ENCODE measurements at places on chromosomes 12 and 14.

- no peak for DNase-seq
Measured at GRCh38 chr12:125137766-125138344, 72.6 kb downstream of the AACS start.

DNA sequence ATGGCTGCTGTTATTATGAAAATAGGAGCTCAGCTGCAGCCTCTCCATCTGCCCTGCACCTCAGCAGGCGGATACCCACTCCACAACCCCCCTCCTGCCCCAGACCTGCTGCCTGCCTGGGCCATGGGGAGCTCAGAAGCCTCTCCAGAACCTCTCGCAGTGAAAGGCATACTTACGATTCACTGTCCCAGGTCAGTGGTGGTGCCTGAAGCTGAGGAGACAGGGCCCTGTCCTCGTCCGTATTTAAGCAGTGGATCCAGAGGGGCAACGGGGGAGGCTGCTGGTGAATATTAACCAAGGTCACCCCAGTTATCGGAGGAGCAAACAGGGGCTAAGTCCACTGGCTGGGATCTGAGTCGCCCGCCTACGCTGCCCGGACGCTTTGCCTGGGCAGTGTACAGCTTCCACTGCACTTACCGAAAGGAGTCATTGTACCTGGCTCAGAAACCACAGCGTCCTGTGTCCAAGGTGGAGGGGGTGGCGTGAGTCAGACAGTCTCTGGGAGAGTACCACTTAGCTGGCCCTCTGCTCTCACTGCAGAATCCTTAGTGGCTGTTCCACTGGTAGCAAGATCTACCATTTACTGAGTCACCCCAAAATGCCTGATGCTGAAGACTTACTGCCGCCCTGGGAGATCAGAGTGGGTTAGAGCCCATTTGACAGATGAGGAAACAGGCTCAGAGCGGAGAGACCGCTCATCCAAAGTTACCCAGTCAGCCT, at the start of gene SERPINA1:
SERPINA1 (minus strand) TSS at position 219 of the 720 bp plus-strand sequence. CDS start 5,365 bp downstream, outside the sequence.
- peak; percentile 77 for DNase-seq

- peak; percentile 71 for DNase-seq
Measured at GRCh38 chr14:42192738-42193653, 586.3 kb downstream of the LRFN5 start.

DNA sequence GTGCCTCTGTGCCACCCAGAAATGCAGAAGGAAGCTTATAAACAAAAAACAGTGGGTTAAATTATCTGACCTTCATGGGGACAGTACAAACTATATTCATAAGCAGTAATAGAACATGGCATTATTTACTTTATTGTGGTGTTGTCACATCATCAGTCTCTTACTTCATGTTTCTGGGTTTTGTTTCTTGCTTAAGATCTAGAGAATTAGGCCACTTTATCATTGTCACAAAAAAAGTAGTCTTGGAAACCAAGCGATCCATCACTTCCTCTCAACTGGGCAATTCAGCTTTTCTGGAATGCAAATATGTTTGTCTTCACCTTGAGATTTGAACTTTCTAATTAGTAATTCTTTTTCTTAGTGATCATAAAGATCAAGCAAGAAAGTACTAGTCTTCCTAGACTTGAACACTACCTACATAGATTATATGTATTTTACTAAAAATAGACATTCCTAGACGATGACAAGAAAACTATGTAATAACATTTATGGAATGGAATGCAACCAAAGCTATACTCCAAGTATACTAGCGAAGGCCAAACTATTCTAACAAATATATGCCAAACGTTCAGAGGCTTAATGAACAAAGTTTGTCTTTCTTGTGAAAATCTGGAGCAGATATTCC, 363.4 kb downstream of the DAD1 start:
- peak; percentile 30 for DNase-seq

DNA sequence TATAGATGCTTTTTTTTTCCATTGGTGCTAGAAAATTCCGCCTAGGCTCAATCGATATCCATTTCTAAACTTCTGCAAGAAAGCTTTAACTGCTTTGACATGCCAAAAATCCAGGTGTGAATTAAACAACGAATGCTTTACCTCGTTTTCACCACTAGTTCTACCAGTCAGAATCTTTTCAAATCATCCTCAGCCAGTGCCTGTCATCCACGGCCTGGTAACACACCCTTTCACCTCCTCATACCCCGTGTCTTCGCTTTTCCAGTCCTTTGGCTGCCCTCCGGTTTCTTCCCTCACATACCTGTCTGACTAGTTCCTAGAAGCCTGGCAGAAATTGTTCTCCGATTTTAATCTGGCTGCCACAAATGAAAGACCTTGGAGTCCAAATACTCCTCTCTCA, 1.4 kb upstream of the PHC1 start:
- no peak for DNase-seq

- DNase-seq = no peak
Measured at GRCh38 chr14:78983126-78983525, 813.0 kb downstream of the NRXN3 start.

GRCh38 chr12:121238086-121238485, 28.2 kb downstream of the P2RX4 start:
- no peak for DNase-seq

- no peak for DNase-seq
Measured at GRCh38 chr14:75720842-75721498, 59.9 kb downstream of the TTLL5 start.

- no peak for DNase-seq
Measured at GRCh38 chr12:6279631-6280030, 30.9 kb upstream of the PLEKHG6 start.

GRCh38 chr12:18888047-18888446, 150.1 kb downstream of the CAPZA3 start:
- DNase-seq = no peak

DNA sequence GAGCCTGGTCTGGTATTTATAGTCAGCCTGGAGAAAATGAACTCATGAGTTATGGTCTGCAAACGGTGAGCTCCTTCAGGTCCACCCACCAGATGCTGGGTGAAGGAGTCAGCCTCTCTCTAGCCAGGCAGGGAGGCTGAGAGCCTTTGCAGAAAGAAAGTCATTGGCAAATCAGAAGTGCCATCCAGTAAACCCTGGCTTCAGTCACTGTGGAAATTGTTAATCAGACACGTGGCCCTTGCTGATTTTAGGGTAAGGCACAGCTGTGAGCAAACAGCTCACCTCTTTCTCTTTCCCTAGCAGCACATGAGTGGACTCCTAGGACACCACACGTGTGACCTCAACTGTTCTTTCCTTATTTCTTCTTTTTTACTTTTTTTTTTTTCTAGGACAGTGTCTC, 44.9 kb downstream of the CHST11 start:
- DNase-seq = no peak

GRCh38 chr14:51455041-51455835, 196.5 kb upstream of the FRMD6 start:
- no peak for DNase-seq

GRCh38 chr12:8639936-8640335, 22.7 kb downstream of the MFAP5 start:
- no peak for DNase-seq

DNA sequence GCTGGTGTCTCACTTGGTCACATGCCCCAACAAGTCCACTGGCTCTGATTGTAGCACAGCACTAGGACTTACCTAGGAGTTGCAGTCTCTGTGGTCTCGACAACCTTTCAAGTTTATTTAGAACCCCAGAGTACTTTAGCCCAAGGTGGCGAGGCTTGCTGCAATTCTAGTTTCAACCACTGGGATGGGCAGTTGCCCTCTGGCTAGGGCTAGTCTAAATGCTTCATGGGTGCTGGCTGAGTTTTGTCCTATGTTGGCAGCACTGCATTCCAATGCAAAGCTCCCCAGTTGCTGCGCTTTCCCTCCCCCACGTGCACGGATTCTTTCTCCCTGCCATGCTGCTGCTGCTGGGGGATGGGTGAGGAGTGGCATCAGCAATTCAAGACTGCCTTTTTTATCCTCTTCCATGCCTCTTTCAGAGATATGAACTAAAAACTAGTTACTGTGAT, 207.9 kb downstream of the SYNE2 start:
- DNase-seq = no peak

- DNase-seq = no peak
Measured at GRCh38 chr12:53223389-53224060, 8.5 kb downstream of the RARG start.

DNA sequence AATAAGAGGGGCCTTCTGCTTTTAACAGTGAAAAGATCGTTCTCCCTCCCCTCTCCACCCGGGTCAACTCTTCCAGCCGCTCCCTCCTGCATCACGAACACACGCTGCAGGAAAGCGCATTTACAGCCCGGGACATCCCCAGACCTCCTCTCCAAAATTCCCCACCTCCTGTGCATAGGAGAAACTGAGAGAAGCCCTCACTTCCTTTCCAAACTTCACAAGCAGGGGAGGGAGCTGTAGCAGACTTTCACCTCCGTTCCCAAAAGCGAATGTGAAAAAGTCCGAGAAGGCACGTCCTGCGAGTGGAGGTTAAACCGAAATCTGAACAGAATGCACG, 513 bp downstream of the BCAT1 start:
- peak; percentile 34 for DNase-seq

GRCh38 chr14:61150851-61151250, 130.3 kb downstream of the TMEM30B start:
- no peak for DNase-seq

GRCh38 chr12:57401165-57401564, 29.7 kb downstream of the R3HDM2 start:
- no peak for DNase-seq

GRCh38 chr14:34368115-34368970, 93.7 kb downstream of the SPTSSA start:
- DNase-seq = no peak

DNA sequence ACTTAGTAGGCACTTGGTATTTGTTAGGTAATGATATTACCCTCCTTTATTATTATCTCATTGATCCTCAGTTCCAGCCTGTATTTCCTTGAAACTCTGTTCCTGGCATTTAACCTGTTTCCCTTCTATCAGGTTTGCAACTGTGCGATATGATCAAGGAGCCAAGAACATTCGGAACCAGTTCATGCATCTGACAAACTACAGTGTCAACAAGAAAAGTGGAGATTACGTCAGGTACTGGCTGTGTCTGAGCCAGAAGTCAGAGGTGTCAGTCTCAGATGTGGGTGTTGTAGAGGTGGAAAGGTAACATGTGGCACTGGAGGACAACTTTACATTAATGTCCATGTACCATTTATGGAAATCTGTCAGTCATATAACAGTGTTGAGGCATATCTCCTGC, 56.7 kb downstream of the TTLL5 start:
- no peak for DNase-seq

- no peak for DNase-seq
Measured at GRCh38 chr12:7856516-7856915, 16.2 kb downstream of the SLC2A14 start.

DNA sequence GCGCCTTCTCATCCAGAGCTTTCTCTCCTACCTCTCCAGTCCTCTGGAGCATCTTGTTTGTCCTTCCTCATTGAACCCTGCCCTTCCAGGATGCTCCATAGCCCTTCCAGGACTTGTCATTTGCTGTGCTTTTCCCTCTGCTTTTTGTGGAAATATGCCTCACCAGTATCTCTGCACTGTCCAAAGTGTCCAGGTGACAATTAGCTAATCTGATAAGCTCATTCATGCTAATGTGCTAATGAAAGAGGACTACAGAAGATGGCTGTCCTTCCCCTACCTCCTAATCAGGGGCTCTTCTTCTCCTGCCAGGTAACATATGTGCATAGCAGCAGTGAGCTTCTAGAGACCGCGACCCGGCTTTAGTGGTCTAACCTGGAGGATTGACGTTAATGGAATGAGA, 58.4 kb upstream of the OTX2 start:
- no peak for DNase-seq

DNA sequence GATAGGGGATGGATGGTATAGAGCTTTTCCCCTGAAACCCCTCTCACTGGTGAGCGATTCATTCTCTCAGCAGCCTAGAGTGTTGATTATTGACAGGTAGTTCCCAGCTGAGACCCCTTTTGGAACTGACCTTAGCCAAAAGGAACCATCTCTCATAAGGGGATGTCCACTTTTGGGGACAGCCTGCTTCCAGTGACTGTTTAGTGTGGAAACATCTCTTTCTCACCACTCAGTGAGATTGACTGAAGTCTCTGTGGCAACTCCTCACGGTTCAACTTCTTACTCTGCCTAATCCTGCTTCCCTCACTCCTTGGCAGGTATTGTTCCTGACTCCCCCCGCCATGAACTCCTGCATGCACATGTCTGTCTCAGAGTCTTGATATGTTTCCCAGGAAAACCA, 529.2 kb upstream of the ATP2B1 start:
- no peak for DNase-seq

GRCh38 chr12:123076604-123077297, 74.1 kb downstream of the PITPNM2 start:
- DNase-seq = no peak

DNA sequence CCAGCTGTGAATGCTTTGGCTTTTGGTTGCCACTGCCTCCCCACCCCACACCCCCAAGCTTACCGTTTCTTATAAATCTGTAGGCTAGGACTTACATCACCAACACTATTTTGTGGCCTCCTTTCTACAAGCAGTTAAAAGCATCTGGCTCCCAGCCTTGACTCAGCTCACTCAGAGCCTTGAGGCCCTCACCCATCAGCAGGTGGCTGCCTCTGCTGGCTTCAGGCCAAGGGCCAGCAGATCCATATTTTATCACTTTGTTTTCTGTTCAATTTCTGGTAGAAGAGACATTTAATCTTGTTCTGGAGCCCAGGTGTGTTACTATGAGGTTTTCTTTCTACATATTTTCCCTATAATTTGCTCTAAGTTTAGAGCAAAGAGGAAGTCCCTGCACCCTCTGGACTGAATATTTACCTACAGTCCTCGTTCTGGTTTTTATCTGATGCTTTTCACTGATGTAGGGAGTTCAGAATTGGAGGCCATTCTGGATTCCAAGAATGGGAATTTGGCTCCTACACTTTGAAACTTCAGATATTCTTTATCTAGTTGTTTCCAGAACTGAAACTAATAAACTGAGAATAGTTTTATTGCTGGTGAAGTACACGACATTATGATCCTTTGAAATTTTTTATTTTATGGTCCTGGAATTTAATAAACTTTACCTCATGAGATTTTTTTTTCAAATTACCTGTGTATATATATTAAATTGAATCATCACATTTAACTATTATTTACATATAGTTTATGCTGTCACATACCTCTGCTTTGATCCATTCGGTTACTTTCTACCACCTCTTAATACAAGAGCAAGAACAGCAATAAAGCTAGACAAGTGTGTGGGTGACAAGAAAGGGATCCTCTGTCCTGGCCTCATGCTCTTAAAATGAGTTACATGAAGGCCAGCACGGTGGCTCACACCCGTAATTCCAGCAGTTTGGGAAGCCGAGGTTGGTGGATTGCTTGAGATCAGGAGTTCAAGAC, 22.2 kb downstream of the PLBD1 start:
- no peak for DNase-seq

- DNase-seq = no peak
Measured at GRCh38 chr14:23571701-23572523, 4.3 kb upstream of the AP1G2 start.

GRCh38 chr12:31961137-31961536, 1.9 kb downstream of the RESF1 start:
- peak; percentile 31 for DNase-seq

DNA sequence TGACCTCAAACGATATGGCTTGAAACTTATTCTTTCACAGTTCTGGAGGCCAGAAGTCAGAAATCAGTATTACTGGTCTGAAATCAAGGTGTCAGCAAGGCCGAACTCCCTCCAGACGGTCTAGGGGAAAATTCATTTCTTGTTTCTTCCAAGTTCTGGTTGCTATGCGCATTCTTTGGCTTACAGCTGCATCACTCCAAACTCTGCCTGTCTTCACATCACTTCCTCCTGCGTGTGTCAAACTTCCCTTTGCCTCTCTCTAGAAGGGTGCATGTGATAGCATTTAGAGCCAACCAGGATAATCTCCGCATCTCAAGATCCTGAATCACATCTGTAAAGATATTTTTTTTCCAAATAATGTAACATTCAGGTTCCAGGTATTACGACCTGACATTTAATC, 62.8 kb downstream of the DENND5B start:
- DNase-seq = no peak

- DNase-seq = no peak
Measured at GRCh38 chr14:47541662-47542061, 133.7 kb downstream of the MDGA2 start.

Data from RCC 7860 (cell line).